Vagina (tissue), 2 donors: ENCODE measurements at places on chromosomes 6 and 20. TPM values are rescaled to one million over a fixed set of nuclear protein-coding genes. Genes with fewer than 3 reads are reported as not detected.
A peak's percentile ranks its signal among the peaks of the same experiment; 100 is the strongest.

DNA sequence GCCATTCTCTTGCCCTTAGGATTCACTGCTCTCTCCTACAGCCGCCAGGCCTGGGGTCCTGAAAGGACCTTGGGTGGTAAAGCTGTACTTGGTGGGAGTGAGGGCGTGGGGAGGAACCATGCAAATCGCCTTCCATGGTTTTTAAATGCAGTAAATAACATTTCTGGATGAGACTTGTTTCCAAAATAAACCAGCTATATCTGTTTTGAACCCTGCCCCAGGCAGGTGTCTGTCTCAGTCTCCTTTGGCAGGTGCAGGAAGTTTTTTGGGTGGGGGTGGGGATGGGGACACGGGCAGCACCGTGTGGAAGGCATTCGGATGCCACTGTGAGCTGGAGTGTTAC is 14.3 kb downstream of the ITPA start:
- H3K27ac ChIP-seq, result no peak overlapping the region
- no peak for DNase-seq

DNA sequence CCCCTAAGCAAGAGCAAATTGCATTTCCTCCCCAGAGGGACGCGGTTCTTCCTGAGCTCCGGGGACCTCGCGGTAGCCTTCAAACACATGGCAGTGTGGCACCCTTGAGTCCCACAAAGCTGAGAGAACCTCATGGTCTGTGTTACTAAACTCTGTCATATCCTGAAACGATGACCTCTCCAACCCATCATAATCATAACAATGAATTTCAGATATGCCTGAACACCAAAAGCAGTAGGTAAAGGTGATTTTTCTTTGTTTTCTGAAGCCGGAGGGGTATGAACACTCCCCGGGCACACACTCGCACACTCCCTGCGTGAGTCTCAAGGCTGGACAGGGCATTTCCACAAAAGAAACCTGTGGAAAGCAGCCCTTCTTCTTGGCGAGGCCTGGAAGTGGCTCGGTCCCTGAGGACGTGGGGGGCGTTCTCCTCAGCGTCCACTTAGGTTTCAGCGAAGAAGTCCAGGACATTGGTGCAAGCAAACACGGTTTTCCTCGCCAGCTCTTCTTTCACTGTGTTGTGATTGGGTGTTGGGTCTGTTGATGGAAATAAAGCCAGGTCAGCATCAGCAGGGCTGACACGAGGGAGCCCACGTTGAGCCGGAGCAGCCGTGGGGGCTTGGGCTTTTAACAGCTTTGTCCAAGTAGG is 183.4 kb downstream of the ERMARD start:
- DNase-seq, result no peak
- H3K27ac ChIP-seq, result no peak overlapping the region
- no peaks in the 10 kb centered on the region for H3K4me1 ChIP-seq
- H3K36me3 ChIP-seq, result no peaks in the 10 kb centered on the region

GRCh38 chr6:20797597-20797996 is 263.3 kb downstream of the CDKAL1 start:
- no peaks in the 10 kb centered on the region for H3K4me1 ChIP-seq
- H3K27me3 ChIP-seq, result no peaks in the 10 kb centered on the region
- H3K27ac ChIP-seq, result no peak overlapping the region
- H3K4me3 ChIP-seq, result no peak overlapping the region
- H3K36me3 ChIP-seq, result no peaks in the 10 kb centered on the region

DNA sequence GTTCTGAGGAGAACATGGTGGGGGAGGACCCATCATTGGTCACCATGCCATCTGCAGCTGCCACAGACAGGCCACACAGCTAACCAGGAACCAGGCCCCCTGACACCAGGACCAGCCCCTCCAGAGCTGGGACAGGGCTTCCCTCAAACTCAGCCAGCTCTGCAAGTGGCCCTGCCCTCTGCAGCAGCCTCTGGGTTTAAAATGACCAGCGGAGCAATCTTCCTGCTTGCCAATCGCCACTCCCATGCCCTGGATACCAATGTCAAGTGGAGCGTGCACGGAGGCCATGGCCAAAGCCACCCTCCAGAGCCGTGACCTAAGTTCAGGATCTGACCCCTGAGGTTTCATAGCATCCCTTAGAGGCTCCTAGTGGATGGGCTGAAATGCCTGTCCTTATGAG is 199.4 kb downstream of the SYNDIG1 start:
- DNase-seq, result no peak
- H3K4me1 ChIP-seq, result peaks cover 6% of the 10 kb centered on the region
- no peak overlapping the region for H3K4me3 ChIP-seq
- H3K27ac ChIP-seq, result no peak overlapping the region
- H3K36me3 ChIP-seq, result no peaks in the 10 kb centered on the region
- H3K27me3 ChIP-seq, result no peaks in the 10 kb centered on the region

DNA sequence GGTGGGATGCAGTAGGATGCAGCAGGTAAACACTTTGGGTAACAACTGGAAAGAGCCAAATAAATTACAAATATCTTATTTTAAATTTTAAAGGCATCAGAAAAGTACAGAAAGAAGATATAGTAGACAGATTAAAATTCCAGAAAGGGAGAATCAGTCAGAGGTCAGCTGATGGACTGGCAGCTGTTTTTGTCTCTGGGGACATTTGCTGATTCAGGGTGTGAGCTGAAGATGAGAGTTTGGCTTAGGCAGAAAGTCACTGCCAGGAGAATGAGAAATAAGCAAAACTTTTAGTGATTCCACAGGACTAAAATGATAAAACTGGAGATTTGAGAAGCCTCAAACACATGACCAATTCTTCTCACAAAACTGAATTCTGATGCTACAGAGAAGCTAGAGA is 39.5 kb downstream of the AHI1 start:
- H3K4me3 ChIP-seq, result no peak overlapping the region
- H3K4me1 ChIP-seq, result peaks cover 6% of the 10 kb centered on the region
- no peaks in the 10 kb centered on the region for H3K27me3 ChIP-seq
- no peak overlapping the region for H3K27ac ChIP-seq

- H3K27ac ChIP-seq, result no peak overlapping the region
- H3K4me3 ChIP-seq, result no peak overlapping the region
- H3K27me3 ChIP-seq, result no peaks in the 10 kb centered on the region
- no peak for DNase-seq
- no peaks in the 10 kb centered on the region for H3K4me1 ChIP-seq
Measured at GRCh38 chr6:118808793-118809638, 84.9 kb upstream of the ASF1A start.

DNA sequence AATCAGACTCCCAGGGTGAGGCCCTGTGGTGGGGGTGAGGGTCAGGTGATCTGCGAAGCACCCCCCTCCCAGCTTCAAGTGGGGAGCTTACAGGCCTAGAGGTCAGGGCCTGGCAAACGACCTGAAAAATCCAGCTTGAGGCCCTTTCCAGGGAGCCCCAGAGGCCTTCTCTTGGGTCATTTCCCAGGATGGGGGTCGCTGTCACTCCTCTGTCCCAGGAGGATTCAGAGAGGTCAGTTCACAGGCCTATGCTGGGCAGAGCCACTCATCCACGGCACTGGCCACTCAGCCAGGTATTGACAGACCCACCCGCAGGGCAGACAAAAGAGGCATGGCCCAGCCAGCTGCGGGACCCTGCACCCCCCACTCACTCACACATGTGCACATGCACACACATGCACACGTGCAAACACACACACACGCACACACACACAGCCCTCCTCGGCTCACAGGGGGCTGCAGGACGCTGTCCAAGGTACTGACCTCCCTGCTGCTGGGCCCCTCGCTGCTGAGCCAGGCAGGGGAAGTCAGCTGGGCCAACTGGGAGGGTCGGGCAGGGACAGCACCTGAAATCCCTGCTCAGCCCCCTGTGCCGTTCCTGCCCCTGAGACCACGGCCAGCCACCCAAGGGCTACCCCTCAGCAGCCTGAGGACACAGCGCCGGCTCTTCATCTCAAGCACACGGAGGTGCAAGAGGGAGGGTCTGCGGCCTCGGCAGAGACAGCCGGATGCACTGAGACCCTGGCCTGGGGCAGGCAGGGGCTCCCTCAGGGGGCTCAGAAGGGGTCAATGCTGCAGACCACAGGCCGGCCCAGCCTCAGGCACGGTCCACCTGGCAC is 113.8 kb downstream of the TAF4 start:
- H3K4me3 ChIP-seq, result no peak overlapping the region
- no peaks in the 10 kb centered on the region for H3K36me3 ChIP-seq
- no peak overlapping the region for H3K27ac ChIP-seq
- H3K27me3 ChIP-seq, result no peaks in the 10 kb centered on the region
- H3K4me1 ChIP-seq, result no peaks in the 10 kb centered on the region

DNA sequence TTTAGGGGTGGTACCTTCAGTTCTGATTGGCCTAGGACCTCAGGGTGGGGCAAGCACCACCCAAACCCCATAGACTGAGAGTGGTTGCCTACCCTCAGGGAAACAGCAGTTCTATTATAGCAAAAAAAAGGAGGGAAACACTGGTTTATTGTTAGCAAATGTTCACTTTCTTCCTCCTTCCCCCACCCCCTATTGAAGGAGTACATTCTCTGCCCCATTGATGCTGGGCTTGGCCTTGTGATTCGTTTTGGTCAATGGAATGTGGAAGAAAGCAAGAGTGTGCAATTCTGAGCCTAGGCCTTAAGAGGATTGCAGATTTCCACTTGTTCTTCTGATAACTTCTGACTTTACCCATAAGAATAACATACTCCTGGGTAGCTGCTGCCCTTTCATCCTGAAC is 255.8 kb downstream of the NFATC2 start:
- DNase-seq, result no peak
- H3K27me3 ChIP-seq, result no peaks in the 10 kb centered on the region
- H3K4me3 ChIP-seq, result no peak overlapping the region
- H3K36me3 ChIP-seq, result no peaks in the 10 kb centered on the region
- H3K4me1 ChIP-seq, result no peaks in the 10 kb centered on the region

- peaks cover 4% of the 10 kb centered on the region for H3K36me3 ChIP-seq
- DNase-seq, result no peak
- no peak overlapping the region for H3K27ac ChIP-seq
Measured at GRCh38 chr6:110315207-110315868, 42.8 kb downstream of the METTL24 start.

DNA sequence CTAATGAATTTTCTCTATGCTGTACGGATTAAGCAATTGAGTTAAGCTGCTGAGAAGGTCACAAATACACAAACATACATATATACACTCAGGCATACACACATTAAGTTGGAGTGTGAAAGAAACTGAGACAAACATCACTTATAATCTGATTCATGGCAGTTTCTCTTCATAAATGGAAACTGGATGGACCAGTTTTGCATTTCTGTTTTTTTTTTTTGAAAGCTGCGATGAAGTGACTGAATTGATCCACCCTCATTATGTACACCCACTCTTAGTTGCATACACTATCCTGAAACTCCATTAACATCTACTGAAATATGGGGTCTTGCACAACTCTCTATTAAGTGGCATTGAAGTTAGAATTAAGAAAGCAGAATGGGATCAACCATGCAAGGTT is 32.9 kb upstream of the TENT5A start:
- no peaks in the 10 kb centered on the region for H3K27me3 ChIP-seq
- no peak overlapping the region for H3K27ac ChIP-seq
- no peak for DNase-seq
- no peaks in the 10 kb centered on the region for H3K4me1 ChIP-seq

DNA sequence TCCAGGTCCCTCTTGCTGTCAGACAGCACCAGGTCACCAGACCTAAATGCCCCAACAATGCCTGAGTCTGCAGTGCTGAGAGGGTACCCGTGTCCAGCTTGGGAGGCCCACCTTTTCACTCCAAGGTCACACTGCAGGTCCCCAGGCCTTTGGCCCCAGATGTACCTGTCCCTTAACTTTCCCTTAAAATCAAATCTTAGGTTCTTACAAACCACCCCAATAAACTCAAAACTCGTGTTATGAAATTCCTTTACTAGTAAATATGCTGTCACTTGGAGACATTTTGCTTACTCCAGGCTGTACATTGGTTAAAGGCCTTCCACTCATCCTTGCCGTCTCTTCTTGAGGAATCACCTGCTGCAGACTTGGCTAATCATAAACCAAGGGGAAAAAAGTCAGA is 165.7 kb upstream of the RREB1 start:
- H3K4me3 ChIP-seq, result no peak overlapping the region
- no peaks in the 10 kb centered on the region for H3K27me3 ChIP-seq
- no peak overlapping the region for H3K27ac ChIP-seq
- DNase-seq, result no peak

GRCh38 chr20:7348253-7348652 is 580.8 kb downstream of the BMP2 start:
- no peaks in the 10 kb centered on the region for H3K27me3 ChIP-seq
- DNase-seq, result no peak
- H3K4me3 ChIP-seq, result no peak overlapping the region
- no peak overlapping the region for H3K27ac ChIP-seq
- no peaks in the 10 kb centered on the region for H3K4me1 ChIP-seq
- no peaks in the 10 kb centered on the region for H3K36me3 ChIP-seq

DNA sequence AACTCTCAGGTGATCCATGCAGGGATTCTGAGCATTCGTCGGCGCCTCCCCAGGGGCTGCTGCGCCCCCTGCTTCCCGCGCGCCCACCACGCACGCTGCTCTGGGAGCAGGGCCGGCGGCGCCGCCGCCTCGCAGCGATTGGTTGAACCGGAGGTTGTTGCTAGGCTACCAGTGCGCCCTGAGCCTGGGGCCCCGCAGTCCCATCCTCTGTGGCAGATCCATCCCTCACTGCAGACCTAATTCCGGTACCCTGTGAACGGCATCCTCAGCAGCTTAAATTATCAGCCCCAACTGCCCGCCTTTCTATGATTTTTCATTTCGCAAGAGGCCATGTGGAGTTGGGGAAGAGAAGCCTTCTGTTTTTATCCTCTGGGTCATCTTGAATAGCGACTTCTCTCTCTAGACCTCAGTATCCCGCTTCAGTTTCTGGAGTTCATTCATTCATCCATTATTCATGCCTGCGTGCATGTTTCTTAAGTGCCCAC is 15.4 kb downstream of the PNPLA1 start:
- H3K4me1 ChIP-seq, result no peaks in the 10 kb centered on the region
- H3K27ac ChIP-seq, result no peak overlapping the region
- no peak for DNase-seq
- no peak overlapping the region for H3K4me3 ChIP-seq

DNA sequence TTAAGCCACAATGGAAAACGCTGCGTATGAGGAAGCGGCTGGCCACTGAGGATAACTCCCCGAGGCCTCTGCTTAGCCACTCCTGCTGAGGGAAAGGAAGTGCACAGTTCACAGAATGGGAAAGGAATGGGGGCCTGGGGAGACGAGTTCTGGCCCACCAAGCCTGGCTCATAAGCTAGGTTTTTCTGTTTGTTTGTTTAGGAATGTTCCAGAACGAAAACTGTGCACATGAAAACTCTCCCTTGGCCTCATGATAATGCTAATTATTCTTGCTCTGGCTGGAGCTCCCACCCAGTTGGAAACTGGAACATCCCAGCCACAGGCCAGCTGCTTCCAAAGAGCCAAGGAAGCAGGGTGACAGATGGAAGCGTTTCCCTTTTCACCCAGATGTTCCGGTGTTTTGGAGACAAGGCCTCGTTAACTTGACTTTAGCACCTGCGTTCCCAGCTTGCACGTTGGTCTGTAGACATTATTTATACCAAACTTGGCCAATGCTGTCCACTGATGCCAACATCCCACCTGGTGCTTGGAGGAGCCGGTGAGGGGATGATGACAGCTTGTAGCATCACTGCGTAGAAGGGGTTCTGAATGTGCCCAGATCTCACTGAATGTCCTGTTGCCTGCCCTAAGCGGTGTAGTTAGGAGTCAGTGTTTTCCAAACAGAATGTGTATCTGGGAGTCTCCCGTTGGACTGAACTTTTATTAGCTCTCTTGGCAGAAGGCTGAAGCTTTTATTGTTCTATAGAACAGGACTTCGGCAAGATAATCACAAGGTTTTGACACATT is 34.5 kb downstream of the APCDD1L start:
- H3K36me3 ChIP-seq, result no peaks in the 10 kb centered on the region
- H3K27ac ChIP-seq, result peak overlapping the region; percentile 29
- peaks cover 22% of the 10 kb centered on the region for H3K4me1 ChIP-seq
- no peaks in the 10 kb centered on the region for H3K27me3 ChIP-seq
- no peak for DNase-seq

The ACSS1 gene
- total RNA-seq, result 26.3 TPM

The PDE7B gene
- 6.9 TPM for total RNA-seq

The FAM8A1 gene
- total RNA-seq, result 28.7 TPM

The SCGN gene
- not detected for total RNA-seq

The RIMS1 gene
- total RNA-seq, result 5.2 TPM

The TM9SF4 gene
- 32.2 TPM for total RNA-seq

The SYTL3 gene
- 10.8 TPM for total RNA-seq
